ENCODE measurements at places on chromosomes 3 and 15.

- no peak for DNase-seq
Observed at GRCh38 chr15:62164014-62164395, 1.1 kb downstream of the C2CD4B start.

- DNase-seq: no peak
Observed at GRCh38 chr15:51089699-51090453, 4.8 kb downstream of the TNFAIP8L3 start.

- DNase-seq: no peak
Observed at GRCh38 chr15:33720952-33721351, 247.3 kb upstream of the CHRM5 start.

- DNase-seq: no peak
Observed at GRCh38 chr3:177778633-177779032, 581.4 kb upstream of the TBL1XR1 start.

GRCh38 chr3:2198776-2199279 is 100.2 kb downstream of the CNTN4 start:
- no peak for DNase-seq

DNA sequence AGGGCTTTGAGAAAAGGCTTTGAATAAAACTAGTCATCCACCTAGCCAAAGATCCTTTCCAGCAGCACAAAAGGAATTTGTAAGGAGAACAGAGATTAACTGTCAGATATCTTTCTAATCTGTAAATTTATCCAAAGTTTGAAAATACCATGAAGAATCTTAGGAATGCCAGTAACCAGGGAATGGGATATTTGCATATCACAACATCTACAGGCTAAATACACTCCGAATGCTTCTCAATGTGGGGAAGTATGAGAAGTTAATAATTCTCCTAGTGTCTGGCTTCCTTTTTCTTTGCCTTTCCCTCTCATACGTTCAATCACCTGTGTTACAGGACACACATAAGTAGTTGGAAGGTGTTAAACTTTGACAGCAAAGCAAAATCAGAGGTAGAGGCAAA is 7.8 kb downstream of the ANAPC13 start:
- no peak for DNase-seq

GRCh38 chr15:40043927-40044716 is 5.1 kb upstream of the SRP14 start:
- DNase-seq: no peak

DNA sequence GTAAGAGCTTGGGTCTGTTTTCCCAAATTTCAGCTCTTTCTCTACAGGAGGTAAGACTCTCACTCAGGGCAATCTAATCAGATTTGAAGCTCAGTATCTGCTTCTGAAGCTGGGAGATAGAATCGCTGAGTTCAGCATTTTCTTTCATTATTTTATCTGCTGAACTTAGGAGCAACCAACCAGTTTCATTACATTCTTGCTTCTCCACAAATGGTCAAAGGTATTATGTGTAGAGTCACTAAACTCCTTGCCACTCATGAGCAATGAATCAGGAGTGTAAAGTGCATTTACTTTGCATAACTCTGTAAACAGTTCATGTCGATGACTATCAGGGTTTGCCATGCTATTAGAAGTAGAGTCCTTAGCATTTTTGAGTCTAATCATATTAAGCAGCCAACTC is 249.4 kb downstream of the CHL1 start:
- DNase-seq: no peak

DNA sequence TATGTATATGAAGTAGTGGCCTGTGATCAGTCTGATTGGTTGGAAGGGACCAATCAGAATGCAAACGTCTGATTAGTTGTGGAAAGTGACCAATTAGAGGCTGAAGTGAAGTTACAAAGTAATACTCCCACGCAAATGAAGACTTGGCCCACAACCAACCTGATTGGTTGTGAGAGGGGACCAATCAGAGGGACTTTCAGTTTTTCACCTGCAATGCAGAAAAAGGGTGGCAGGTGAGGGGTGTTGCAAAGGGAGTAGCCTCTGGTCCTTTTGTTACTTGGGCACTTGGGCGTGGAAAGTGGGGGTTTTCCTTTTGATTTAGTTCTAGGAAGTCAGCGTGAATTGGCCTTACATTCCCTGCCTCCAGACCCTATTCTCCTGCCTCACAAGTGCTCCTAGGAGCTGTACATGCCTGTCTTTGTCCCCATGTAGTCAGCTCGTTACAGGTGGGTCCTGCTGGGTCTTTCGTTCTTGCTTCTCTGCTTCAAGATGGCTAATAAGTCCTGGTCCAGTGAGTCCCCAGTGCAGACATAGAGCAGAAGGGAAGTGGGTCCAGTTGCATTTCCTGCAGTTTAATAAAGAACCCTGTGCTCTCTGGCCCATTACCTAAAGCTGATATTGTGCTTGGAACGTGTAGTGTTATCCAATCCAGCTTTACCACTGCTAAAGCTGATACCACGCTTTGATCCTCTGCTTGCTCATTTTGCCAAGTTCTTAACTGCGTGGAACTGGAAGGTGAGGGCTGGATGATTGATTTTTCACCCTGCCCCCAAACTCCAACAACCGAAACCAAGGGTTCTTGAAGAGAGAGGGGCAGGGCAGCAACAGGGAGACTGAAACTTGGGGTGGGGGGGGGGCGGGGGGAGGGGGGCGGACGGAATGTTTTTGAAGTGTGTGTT is 46.0 kb upstream of the CD47 start:
- DNase-seq: no peak

DNA sequence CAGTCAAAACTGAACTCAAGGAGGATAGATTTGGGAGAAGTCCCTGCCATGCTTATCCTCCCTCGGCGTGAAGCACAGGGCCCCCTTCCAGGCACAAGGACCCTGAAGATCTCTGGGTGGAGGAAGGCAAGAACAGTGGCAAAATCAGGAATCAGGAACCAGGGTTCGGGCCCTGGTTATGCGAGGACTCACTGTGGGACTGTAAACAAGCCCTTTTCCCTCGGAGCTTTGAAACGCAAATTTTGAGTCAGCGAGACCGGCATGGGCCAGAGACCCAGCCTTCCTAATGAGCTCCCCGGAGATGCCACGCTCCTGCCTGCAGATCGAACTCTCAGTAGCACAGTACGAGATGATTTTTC is 70.1 kb downstream of the SLC12A8 start:
- no peak for DNase-seq

DNA sequence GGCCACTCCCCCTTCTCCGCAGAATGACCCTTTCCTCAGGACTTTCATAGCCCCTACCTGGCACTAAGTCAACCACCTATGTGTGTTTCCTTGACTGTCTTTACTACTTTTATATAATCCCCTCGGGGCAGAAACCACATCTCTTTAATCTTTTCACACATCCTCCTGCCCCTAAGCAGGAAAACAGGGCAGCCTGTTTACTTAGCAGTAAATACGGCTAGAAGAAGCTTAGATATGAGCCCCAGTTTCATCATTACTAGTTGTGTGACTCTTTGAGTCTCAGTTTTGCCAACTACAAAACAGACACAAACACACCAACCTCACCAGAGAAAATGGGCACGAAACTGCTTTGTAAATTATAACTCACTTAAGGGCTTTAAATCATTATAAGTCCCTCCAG is 98.3 kb downstream of the CYP19A1 start:
- DNase-seq: no peak

- DNase-seq: no peak
Observed at GRCh38 chr3:54957711-54958110, 29.9 kb upstream of the LRTM1 start.

GRCh38 chr3:127059072-127059471 is 76.2 kb downstream of the PLXNA1 start:
- DNase-seq: no peak

- no peak for DNase-seq
Observed at GRCh38 chr3:136988651-136989050, 30.9 kb downstream of the IL20RB start.

- no peak for DNase-seq
Observed at GRCh38 chr3:133488785-133489367, 84.6 kb upstream of the CDV3 start.

- DNase-seq: no peak
Observed at GRCh38 chr3:152558386-152558785, 276.5 kb upstream of the P2RY1 start.

GRCh38 chr3:63492464-63492863 is 160.0 kb upstream of the SNTN start:
- DNase-seq: no peak

DNA sequence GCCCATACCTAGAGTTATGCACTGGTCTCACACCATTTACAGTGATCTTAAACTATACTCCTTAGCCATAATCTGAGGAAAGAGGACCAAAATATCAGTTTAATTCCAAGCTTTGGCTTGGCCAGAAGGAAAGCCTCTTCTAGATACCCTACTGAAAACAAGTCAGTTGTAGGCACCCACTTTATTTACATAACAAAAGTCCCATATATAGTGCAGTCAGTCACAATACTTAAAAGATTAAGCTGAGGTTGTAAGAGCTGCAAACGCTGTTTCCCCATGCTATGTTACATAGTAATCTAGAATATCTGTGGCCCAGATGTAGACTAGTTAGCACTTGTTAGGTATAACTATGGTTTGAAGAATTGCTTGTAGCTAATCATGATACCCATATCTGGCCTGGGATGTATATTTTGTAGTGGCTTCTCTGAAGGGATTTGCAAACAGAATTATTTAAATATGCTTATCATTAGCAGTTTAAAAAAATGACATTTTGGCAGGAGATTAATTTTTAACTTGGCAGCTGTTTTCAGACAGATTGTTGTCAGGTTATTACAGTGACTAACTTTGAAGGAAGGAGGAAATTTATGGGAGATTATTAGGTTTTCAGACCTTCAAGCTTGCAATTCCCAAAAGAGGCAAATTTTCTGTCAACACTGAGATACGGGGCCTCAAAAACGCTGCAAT is 160.4 kb upstream of the SLC2A2 start:
- no peak for DNase-seq

GRCh38 chr15:40329804-40330203 is 6.3 kb downstream of the INAFM2 start:
- DNase-seq: no peak

- no peak for DNase-seq
Observed at GRCh38 chr15:73335026-73335425, 33.7 kb downstream of the HCN4 start.

GRCh38 chr3:151434151-151434890 is 26.5 kb downstream of the IGSF10 start:
- no peak for DNase-seq

DNA sequence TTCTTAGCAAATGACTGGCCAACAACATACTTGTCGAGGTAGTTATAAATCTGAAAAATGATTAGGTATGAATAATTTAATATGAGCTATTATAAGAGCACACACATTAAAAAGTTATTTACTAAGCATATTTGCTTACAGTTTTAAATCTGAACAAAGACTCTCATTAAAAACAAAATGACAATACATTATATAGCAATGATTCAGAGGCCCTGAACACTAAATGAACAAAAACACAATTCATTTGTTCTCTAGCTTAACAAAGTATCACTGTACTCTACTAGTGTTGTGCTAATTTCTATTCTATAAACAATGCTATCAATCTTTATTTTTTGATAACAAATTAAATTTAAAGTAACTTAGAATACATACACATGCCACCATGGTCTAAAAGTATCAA is 21.0 kb downstream of the CLPX start:
- DNase-seq: no peak

DNA sequence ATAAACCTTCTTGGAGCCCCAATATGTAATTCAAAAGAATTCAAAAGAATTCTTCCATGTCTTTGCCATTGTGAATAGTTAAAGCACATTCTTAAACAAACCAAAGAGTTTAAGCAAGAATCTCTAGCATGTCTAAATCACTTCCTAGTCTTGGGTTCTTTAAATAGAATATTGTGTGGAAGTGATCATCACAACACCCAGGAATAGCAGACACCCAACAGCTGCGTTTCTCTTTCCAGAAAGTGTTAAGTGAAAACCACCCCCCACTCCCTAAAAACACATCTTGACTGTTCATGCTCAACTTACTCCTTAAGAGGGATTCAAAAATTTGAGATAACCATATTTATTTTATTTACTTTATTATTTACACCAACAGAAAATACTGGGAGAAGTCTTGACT is 24.1 kb upstream of the CAPN7 start:
- DNase-seq: no peak
